Muscle of leg (tissue), 16 donors: ENCODE measurements at places on chromosomes 16 and 17. TPM values are rescaled to one million over a fixed set of nuclear protein-coding genes. Genes with fewer than 3 reads are reported as not detected.

Gene NOL11
- total RNA-seq: 59.3 TPM

Gene GCGR
- total RNA-seq: not detected

Gene TUFM
- 87.9 TPM for total RNA-seq

Gene NXPH3
- total RNA-seq: 1.5 TPM

Gene RCVRN
- total RNA-seq: 0.31 TPM

Gene ATP2A1
- 280 TPM for total RNA-seq

Gene ITGAD
- 0.04 TPM for total RNA-seq

Gene KRTAP1-5
- not detected for total RNA-seq

Gene FOXC2
- total RNA-seq: 0.13 TPM

Gene NUBP1
- total RNA-seq: 34.0 TPM

Gene COIL
- 13.9 TPM for total RNA-seq

Gene SLFN12L
- 0.13 TPM for total RNA-seq

Gene LMF1
- total RNA-seq: 10.2 TPM

Gene C16orf89
- total RNA-seq: not detected

Gene SP6
- total RNA-seq: 0.18 TPM

Gene ST6GALNAC2
- 1.5 TPM for total RNA-seq

Gene CFAP97D1
- total RNA-seq: under 0.01 TPM

Gene CBX2
- total RNA-seq: 6.1 TPM

Gene NECAB2
- 0.22 TPM for total RNA-seq

Gene WBP2
- total RNA-seq: 16.0 TPM

Gene RNF112
- total RNA-seq: 4.1 TPM

Gene CASKIN1
- 0.75 TPM for total RNA-seq

Gene KRT27
- total RNA-seq: 0.18 TPM
